ENCODE measurements at places on chromosomes 13 and 19.

DNA sequence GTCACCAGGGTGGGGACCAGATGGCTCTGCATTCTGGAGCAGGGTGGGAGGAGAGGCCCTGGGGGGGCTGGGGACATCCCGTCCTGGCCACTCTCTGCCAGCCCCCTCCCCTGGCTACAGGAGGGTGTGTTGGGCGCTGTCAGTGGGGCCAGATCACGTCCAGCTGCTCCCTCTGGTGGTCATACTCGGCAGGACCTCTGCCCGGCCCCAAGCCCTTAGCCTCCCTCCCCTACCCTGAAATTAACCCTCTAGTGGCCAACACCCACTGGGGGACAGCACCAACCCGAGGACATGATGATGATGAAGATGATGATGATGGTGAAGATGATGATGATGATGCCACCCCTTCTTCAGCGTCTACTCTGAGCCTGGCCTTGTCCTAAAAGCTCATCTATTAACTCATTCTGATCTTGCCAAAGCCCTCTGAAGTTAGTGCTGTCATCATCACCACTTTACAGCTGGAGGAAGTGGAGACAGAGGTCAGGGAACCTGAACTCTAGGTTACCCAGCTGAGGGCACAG lies 590 bp upstream of the LGI4 start:
- DNase-seq = peak; percentile 31

GRCh38 chr13:32029684-32030083 lies 1.9 kb upstream of the FRY start:
- no peak for DNase-seq

DNA sequence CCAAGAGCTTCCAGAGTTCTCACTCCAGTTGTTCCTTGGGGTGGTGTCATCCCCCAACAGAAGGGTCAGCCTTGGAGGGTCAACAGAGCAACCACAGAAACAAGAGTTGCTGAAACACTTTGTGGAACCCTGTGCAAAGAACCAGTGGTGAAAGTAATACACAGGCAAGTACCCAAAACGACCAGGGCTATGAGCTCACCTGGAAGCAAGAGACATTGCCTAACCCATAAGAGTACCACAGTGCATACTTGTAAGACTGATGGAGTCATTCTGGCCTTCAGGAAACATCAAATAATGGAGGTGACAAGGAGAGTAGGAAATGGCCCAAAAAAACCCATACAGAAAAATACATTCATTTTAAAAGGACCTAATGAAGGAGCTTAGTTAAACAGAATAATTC lies 184.3 kb upstream of the TSC22D1 start:
- no peak for DNase-seq

DNA sequence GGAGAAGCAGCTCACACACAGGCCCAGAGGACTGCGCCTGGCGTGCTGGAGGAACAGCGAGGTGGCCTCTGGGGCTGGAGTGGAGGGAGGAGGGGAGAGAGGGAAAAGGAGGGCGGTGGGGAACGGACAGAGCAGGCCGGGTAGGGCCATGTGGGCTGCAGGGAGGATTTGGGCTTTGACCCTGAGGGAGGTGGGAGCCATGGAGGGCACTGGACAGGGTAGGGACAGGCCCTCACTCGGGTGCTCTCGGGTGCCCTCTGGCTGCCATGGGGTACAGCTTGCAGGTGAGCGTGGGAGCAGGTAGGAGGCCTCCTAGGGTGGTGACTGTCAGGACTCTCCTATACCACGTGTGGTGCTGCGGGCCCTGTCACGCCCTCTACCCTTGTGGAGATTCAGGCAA lies 22.8 kb downstream of the PLIN4 start:
- no peak for DNase-seq

DNA sequence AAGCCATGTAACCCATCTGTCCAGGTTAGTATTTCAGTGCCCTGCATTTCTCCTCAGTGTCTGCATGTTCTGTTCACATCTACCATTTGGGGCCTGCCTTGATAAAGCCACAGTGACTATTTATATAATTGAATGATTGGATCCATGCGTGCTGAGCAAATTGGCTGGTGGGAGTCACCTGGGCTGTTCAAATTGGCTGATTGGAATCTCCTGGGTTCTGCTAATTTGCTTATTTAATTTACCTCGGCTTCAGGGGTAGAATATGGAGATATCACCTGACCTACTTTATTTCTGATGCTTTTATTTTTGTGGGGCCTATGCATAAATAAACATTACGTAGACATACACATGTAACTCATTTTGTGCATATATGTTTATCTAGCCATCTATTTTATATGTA lies 167.7 kb downstream of the ZNF486 start:
- DNase-seq = no peak

GRCh38 chr19:15353908-15354307 lies 21.6 kb upstream of the BRD4 start:
- DNase-seq = no peak

DNA sequence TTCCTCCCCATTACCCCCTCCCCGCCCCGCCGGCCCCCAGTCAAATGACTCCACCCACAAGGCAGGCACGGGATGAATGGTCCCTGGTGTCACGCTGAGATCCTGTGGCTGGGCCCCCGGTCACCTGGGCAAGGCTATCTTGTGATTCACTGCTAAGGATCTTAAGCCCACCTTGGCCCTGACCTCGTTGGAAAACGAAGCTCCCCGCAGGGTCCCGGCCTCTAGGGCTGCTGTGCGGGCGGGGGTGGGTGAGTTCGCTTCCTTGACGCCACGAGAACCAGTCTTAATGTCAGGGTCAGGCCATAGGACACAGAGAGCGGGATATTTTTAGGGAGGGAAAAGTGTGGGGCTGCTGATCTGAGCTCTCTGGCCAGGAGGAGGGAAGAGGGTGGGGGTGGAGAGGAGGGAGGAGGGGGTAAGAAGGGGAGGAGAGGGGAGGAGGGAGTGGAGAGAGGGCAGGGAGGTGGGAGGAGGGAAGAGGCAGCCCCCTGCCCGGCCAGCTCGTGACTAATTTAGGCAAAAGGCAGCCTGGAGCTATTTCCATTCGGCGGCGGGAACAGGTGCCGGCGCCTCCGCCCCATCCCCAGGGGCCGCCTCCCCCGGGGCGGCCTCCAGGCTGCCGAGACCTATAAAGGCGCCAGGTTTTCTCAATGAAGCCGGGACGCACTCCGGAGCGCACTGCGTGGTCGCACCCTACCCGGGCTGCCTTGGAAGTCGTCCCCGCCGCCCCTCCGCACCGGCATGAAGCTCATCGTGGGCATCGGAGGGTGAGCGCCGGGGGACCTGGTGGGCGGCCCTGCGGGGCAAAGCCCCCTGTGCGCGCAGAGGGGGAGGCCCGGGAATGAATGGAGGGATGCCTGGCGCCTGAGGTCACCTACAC lies at the start of gene NMRK2:
Gene NMRK2, plus strand, starts transcription at position 139 of the 880 bp plus-strand sequence. Its CDS starts 603 bp downstream, at position 742.
- DNase-seq = no peak

GRCh38 chr19:41234512-41235168 lies 15.6 kb downstream of the AXL start:
- no peak for DNase-seq

- DNase-seq = no peak
Observed at GRCh38 chr13:66714795-66715194, 515.3 kb downstream of the PCDH9 start.

DNA sequence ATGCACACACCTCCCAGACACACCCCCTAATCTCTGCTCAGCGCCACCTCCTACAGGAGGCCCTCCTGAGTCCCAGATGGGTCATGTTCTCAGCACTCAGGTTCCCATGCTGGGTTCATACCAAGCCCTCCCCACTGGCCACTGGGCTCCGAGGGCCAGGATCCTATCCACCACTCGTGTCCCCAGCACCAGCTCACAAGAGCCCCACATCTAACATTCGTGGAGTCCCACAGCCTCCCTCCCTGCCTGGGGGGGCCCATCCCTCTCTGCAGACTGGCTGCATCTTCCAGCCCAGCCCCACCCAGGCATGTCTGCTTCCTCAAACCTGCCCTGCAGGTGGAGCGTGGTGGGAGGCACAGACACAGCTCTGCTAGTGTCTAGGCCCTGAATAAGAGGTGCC lies 227.4 kb downstream of the TUBA3C start:
- no peak for DNase-seq

- no peak for DNase-seq
Observed at GRCh38 chr13:107901230-107901629, 314.1 kb downstream of the LIG4 start.

DNA sequence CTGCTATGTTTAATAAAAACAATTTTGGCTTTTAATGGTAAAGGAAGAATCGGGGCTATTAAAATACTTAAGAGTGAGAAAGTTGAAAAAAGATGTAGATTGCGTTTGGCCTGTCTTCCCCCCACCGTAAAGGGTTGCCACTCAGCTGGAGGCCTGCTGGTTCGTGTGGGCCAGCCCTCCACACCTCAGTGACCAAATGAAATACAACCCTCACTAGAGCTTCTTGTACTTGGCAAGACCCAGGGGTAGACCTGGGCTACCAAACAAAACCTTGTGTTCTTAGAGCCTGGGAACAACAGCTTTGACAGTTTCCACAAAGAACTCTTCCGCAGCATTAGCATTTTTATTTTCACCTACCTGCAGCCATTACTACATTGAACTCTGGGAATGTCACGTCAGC lies 152.8 kb upstream of the PABPC3 start:
- DNase-seq = no peak

GRCh38 chr13:45119469-45119990 lies 780 bp upstream of the GTF2F2 start:
- DNase-seq = peak; percentile 43

DNA sequence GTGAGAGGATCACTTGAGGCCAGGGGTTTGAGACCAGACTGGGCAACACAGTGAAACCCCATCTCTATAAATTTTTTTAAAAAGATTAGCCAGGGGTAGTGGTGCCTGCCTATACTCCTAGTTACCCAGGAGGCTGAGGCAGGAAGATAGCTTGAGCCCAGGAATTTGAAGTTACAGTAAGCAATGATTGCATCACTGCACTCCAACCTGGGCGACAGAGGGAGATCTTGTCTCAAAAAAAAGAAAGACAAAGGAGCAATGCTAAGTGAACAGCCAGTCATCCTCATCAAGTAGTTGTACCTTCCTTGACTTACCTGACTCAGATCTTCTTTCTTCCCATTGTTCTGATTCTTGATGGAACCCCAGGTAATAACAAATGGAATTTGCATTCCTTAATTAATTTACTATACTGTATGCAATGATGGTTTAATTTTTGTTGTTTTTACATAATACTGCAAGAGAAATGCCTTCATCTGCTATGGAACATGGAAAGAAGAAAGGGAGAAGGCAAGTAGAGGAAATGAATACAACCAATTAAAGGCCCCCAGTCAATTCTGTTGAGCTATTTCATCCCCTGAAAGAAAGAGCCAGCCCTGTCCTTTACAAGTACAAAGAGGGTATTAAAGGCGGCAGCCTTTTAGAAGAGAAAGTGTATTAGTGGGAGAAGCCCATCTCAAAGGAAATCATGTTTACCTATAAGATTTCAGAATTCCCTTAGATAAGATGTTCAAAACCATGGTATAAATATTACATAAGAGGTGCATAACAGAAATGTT lies 316.7 kb downstream of the DIAPH3 start:
- no peak for DNase-seq

GRCh38 chr19:17339088-17339741 lies 1.9 kb downstream of the GTPBP3 start:
- DNase-seq = no peak

DNA sequence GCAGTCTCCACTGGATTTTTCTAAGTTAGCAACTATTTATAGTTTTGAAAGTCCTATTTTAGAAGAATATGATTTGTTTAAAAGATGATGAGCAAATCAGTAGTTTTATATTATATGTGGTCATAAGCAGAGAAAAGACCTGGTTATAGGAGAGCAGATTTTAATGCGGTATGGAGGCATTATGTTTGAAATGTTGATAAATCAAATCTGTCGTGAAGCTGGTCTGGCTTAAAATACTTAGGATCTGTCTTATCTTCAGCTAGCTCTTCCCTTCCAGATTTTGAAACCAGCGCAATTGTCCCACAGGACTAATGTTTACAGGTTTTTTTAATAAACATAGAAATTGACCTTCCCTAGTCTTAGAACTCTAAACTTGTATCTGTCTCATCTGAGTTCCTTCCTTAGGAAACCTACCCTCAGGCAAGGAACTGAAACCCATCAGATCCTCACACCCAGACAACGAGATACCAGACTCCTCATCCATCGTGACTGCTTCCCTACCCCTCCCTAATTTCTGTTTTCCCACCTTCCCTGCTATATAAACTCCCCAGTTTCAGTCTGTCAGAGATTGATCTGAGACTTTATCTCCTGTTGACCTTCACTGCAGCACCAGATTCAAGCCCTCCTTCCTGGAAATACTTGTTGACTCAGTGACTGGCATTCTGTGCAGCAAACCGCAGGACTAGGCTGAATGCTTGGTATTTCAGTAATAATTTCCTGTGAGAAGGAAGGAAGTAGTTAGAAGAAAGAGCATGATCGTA lies 37.8 kb upstream of the CXCL17 start:
- DNase-seq = peak; percentile 1

- DNase-seq = no peak
Observed at GRCh38 chr13:22765547-22765946, 415.2 kb upstream of the SGCG start.
